ENCODE measurements at places on chromosomes 3 and 15.

DNA sequence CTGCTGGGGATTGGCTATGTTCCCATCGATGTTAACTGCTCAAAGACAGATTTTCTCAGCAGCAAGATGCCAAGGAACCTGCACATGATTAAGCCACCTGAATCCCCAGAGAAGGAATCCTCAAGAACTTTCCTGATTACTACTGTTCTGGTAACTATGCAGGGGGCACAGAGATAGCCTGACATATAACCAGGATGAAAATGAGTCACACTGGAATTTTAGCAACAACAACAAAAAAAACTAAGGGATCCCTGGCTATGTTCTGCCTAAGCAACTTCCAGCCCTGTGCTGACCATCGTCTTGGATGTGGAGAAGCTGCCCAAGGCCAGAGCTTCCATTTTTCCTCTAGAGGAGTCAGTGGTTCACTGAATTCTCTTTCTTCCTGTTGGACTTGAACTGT lies 13.8 kb downstream of the RIOX2 start:
- no peak for DNase-seq

GRCh38 chr15:73283366-73283962 lies 85.3 kb downstream of the HCN4 start:
- no peak for DNase-seq

GRCh38 chr15:92266796-92267685 lies 126.6 kb upstream of the ST8SIA2 start:
- DNase-seq: no peak

DNA sequence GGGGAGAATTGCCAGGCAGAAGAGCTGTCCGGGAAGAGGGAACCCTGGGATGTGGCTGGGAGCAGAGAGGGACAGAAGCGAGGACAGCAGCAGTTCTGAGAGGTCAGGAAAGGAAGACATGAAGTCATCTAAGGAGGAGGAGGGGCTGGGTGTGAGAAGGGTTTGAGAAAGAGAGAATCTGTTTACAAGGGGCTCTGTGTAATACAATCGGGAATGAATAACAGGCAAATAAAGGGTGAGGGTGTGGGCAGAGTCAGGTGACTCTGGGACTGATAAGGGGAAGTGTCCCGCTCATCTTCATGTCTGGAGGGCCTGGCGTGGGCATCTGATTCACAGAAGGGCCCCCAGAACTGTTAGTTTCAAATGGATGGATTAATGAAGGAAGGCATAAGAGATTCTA lies 191.3 kb downstream of the XXYLT1 start:
- no peak for DNase-seq

DNA sequence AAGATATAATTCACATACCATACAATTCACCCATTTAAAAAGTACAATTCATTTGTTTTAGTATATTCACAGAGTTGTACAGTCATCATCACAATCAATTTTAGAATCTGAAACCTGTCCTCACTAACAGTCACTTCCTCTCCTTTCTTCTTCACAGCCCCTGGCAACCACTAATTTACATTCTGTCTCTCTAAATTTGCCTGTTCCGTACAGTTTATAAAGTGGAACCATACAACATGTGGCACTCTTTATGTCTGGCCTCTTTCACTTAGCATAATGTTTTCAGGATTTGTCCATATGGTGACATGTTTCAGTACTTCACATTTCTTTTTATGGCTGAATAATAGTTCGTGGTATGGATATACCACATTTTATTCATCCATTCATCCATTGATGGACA lies 22.7 kb downstream of the ERICH6 start:
- no peak for DNase-seq

- no peak for DNase-seq
Observed at GRCh38 chr3:82494977-82495489, 733.6 kb upstream of the GBE1 start.

- no peak for DNase-seq
Observed at GRCh38 chr3:114308377-114308776, 14.5 kb downstream of the TIGIT start.

DNA sequence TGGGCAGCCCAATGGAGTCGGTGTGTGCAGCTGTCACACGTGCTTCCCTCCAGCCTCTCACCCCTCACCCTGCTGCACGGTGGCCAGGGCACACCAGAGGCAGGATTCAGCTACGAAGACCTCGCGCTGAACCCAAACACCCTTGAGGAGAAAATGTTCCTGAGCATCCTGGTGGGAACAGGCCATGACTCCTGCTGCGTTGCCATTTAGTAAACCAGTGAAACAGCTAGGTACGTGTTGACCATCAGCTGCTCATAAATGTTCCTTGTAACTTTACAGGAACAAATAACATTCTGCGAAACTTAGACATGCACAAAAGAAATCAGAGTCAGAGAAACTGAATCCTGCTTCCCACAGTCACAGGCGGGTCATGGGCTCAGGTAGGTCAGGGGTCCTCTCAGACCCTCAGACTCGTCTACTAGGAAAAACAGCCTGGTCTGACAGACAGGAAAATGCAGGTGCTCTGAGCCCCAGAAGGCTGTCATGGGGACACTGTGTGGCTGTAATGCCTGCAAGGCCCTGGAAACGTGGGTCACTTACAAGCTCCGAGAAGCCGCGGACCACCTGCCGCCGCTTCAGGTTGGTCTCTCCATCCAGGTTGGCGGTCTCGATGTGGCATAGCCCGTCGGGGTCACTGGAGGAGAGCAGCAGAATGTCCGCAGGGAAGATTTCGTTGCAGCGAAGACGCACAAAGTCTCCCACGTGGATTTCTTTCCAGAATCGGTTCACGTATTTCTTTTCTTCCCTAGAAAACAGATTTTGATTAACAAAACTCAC lies 82.5 kb downstream of the ATP10A start:
- no peak for DNase-seq

- DNase-seq: no peak
Observed at GRCh38 chr3:106068795-106069194, 200.0 kb upstream of the CBLB start.

GRCh38 chr3:85180-85579 lies 111.4 kb upstream of the CHL1 start:
- no peak for DNase-seq

- DNase-seq: no peak
Observed at GRCh38 chr3:122800706-122801237, 5.9 kb downstream of the SLC49A4 start.

- DNase-seq: no peak
Observed at GRCh38 chr3:123361071-123361470, 87.8 kb downstream of the ADCY5 start.

- DNase-seq: peak; percentile 77
Observed at GRCh38 chr3:33980252-33980651, 181.8 kb downstream of the PDCD6IP start.

- no peak for DNase-seq
Observed at GRCh38 chr3:62611541-62612240, 238.3 kb upstream of the FEZF2 start.

DNA sequence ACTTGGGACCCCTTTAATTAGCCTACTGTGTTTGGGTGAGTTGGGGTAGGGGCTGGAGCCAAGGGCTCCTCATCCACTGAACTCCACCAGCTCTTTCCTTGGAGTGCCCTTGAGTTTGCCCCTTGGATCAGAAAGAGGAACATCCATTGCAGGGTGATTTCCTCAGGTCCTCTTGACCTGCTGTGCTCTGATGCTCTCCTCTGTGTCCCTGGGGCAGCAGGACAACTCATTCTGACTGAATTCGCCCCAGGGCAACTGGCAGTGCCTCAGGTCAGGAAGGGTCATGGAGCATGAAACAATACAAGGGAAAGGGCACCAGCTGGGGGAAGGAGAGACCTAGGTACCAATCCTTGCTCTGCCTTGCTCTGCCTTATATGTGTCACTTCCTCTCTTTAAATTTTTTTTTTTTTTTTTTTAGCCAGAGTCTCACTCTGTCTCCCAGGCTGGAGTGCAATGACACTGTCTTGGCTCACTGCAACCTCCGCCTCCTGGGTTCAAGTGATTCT lies 47.8 kb downstream of the BSN start:
- no peak for DNase-seq

- peak; percentile 7 for DNase-seq
Observed at GRCh38 chr3:161914703-161915417, 418.3 kb downstream of the OTOL1 start.

DNA sequence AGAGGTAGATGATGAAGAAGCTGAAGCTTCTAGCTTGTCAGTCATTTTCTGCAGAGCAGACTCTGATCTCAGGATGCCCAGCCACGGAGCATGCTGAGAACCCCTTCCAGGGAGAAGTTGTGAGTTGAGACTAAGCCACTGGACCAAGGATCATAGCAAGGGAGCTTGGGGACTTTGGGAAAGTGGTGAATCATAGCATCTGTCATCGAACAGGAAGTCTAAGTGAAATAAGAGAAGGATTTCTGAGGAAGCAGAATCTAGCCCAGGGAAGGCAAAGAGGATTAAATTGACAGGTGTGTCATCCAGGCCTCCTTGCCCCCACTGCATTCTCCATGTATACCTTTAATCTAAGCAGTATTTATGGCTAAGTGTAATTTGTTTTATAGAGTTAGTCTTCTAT lies 71.8 kb upstream of the TMEM108 start:
- no peak for DNase-seq

- no peak for DNase-seq
Observed at GRCh38 chr15:74903676-74904075, 3.0 kb downstream of the FAM219B start.

DNA sequence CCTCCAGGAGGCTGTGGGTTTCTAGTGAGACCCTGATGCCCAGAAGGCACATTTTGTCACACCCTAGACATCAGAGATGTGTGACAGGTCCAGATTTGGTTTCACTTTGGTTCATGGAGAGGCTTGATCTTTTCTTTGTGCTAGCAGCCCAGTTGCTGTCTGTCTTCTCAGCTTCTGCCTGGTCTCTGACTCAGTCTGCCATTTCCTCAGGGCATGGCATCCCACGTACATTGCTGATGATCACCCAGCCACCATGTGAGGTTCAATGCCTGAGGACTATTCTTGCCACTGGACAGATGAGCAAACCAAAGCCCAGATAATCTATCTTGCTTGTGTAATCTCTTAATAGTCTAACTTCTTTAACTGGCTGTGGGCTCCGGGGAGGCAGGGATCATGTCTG lies 144.9 kb upstream of the MRPS22 start:
- no peak for DNase-seq

- DNase-seq: peak; percentile 55
Observed at GRCh38 chr3:191412759-191413158, 48.2 kb upstream of the PYDC2 start.

GRCh38 chr3:119628390-119628789 lies 30.7 kb downstream of the PLA1A start:
- DNase-seq: no peak

- DNase-seq: peak; percentile 42
Observed at GRCh38 chr3:170506556-170506955, 79.3 kb downstream of the SLC7A14 start.

DNA sequence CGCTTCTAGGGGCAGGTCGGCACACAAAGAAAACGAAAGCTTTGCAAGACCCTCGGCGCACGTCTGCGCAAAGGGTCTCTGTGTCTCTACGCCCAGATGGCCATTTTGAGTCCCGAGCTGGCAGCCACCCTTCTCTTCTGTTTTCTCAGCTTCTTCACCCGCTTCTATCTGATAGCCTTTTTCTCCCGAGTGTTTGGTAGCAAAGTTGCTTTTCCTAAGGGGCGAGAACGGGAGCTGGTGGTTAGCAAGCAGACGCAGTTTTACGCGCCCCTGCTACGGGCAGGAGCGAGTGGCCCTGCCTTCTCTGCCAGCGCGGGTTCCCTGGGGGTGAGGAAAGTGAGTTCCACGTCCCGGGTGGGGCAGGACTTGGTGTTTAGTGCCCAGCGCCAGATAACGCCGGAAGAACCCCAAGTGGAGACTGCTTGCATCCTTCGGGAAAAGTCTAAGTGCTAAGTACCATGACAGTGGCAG lies 2.9 kb upstream of the MKRN2 start:
- peak; percentile 30 for DNase-seq

- no peak for DNase-seq
Observed at GRCh38 chr3:123068601-123069381, 2.0 kb downstream of the PDIA5 start.

GRCh38 chr15:32979710-32980109 lies 214.8 kb downstream of the FMN1 start:
- peak; percentile 52 for DNase-seq

DNA sequence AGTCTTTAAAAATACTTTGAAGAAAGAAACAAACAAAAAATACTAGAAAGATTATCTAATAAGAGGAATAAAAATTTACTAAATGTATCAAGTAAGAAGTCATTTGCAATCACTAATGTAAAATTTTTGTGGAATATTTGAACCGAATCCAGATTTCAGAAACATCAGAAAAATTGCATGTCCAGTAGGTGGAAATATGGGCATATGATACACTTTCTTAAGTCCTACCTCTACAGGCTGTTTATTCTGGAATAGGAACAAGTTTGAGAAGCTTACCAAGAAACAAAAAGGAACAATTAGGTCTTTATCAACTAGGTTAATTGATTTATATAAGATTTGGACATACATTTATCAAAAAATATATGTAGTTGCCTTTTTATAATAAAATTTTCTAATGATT lies 292.9 kb upstream of the ROBO1 start:
- DNase-seq: no peak

- peak; percentile 8 for DNase-seq
Observed at GRCh38 chr3:155778462-155778861, 27.6 kb downstream of the C3orf33 start.

- no peak for DNase-seq
Observed at GRCh38 chr3:197820550-197821335, 29.7 kb downstream of the LRCH3 start.

DNA sequence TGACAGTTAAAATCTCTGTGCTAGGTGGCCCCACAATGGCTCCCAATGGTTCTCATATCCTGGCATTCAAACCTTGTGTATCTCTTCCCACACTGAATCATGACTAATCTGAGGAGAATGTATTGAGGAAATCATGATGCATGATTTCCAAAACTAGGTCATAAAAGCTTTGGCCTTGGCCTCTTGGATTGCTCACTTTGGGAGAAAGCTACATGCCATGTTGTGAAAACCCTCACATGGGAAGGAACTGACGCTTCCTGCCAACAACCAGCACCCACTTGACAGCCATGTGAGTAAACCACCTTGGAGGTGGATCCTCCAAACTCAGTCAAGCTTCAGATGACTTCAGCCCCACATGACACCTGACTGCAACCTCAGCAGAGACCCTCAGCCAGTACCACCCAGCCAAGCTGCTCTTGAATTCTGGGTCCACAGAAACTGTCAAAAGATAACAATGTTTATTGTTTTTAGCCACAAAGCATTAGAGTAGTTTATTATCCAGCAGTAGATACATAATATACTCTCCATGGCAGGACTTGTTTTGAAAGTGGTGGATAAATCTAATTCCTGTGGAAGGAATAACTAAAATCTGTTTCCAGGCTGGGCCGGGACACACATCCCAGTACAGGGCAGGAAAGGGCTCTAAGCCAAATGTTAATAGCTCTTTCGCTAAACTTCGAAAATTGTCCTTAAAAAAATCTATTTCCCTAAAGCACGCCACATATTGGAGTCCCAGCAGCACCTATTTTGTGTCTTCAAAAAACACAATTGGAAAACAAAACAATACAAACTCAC lies 1.0 kb upstream of the ZNF620 start:
- DNase-seq: peak; percentile 76

GRCh38 chr3:98521897-98522543 lies 682 bp downstream of the CLDND1 start:
- peak; percentile 63 for DNase-seq

DNA sequence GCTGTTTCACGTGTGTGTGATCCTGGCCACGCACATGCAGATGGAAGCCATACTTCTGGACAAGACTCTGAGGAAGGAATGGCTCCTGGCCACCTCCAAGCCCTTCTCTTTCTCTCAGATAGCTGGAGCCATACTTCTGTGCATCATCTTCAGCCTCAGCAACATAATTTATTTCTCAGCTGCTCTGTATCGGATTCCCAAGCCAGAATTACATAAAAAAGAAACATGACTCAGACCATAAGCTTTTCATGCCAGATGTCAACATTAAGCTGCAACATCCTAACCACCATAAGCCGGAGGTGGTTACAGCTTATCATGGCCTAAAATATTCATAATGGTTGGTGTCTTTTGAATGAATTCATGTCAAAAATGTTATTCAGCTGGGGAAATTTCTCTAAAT lies 10.6 kb upstream of the KIF23 start:
- DNase-seq: peak; percentile 62
